Fibroblast of the conjunctiva (primary cell): ENCODE measurements at places on chromosomes 1 and 21.

DNA sequence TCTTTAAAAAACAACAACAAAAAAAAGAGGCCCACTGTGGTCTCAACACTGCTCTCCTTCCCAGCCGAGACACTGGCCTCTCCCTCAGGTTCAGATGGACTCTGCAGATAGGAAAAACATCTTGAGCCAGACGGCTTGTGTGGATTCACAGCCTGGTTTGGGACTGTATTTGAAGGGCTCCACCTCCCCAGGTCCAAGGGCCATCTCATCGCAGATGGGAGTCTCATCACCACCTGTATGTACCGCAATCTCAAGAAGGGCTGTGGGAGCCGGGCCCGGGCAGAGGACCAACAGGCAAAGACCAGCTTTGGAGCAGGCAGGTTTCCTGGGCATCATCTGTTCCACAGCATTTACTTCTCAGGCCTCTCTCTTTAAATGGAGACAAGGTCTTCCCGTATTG, 10.3 kb downstream of the ZBTB48 start:
- DNase-seq: no peak

- DNase-seq: no peak
Observed at GRCh38 chr1:93635614-93636543, 45.8 kb downstream of the BCAR3 start.

GRCh38 chr1:33442141-33442540, 11.2 kb upstream of the PHC2 start:
- no peak for DNase-seq

- DNase-seq: peak; percentile 16
Observed at GRCh38 chr1:226973898-226974543, 33.9 kb downstream of the COQ8A start.

DNA sequence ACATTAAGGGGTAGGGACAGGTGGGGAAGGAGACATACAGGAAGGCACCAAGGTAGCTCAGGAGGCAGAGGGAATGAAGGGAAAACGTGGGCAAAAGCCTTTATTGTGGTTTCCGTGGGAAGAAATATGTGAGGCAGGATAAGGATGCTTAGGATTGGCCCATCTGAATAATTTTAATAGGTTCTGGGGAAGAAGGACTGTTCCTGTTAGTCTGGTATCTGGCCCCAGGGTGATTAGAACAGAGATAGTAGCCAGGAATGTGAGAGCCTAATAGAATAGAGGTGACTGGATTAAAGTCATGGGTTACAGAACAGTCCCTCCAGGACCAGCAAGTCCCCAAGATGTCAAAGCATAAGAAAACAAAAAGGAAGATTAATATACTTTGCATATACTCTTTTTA, 545.2 kb upstream of the CAMK1G start:
- DNase-seq: no peak

- no peak for DNase-seq
Observed at GRCh38 chr1:192689459-192689858, 53.5 kb downstream of the RGS13 start.

GRCh38 chr1:182625719-182626504, 21.7 kb upstream of the RGS16 start:
- no peak for DNase-seq

DNA sequence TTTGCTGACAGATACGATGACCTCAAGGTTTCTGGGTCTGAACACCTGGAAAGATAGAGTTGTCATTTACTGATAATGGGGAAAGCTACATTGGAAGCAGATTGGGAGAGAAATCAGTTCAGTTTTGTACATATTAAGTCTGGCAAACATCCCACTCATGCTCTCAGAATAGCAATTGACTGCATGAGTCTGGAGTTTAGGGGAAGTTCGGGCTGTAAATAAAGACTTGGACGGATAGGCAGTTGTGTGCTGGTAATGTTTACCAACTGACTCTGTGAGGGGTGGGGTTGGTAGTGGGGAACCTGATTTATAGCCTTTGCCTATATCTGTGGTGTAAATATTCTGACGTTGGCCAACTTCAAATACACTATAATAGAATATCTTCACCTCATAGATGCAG, 4.0 kb downstream of the H6PD start:
- no peak for DNase-seq

DNA sequence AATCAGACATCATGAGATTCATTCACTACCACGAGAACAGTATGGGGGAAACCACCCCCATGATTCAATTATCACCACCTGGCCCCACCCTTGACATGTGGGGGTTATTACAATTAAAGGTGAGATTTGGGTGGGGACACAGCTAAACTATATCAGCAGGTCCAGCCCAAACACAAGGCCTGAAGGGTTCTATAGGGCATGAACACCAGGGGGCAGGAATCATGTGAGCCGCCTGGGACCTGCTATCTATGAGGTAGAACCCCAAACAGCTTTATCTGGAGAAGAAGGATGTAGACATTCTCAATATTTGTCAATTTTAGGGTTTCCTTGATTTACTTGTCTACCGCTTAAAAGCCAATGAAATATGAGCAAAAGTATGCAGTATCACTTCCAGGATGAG, 294.9 kb upstream of the DEPDC1 start:
- no peak for DNase-seq

GRCh38 chr1:27031235-27032118, 18.8 kb upstream of the TENT5B start:
- no peak for DNase-seq

DNA sequence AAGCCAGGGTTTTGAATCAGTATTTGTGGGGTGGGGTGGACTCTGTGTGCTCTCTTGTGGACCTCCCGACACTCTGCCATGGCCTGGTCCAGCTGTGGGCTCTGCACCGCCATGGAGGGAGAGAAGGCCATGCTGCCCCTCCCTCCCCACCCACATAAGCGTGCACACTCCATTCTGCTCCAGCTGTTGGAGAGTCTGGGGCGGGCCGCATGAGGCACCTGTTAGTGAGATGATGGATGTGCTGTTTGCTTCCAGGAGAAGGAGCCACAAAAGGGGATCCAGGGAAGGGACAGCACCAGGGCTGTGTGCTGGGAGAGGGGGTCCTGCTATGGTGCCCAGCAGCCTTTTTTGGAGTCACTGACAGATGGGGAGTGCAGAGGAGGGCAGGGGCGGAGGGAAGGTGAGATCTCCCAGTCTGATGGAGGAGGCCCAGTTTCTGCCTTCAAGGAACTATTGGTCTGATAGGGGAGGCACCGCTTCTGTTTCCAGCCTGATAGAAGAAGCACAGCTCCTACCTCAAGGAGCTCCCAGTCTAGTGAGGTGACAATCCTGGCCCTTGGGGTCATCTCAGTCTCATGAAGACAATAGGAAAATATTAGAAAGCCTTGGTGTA, 101.5 kb downstream of the ACTL8 start:
- DNase-seq: no peak

DNA sequence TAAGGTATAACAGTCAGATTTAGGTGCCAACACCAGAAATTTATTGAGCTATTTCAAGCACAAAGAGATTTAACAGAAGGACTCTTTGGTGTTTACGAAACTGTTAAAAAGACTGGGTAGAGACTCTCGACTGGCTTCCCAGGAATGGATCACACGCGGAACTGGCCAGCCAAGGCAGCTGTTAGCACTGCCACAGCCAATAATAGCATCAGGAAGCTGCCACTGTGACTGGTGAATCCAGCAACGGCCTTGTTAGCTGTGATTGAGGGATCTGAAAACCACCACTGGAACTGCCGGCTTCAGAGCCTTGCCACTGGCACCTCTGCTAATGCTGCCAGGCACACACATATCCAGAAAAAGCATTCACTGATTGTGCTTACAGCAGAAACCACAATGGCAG, 10.6 kb upstream of the SIM2 start:
- DNase-seq: no peak

GRCh38 chr1:162398999-162399580, 12.8 kb downstream of the SH2D1B start:
- DNase-seq: no peak

- no peak for DNase-seq
Observed at GRCh38 chr1:164560556-164560955, 1.6 kb downstream of the PBX1 start.

DNA sequence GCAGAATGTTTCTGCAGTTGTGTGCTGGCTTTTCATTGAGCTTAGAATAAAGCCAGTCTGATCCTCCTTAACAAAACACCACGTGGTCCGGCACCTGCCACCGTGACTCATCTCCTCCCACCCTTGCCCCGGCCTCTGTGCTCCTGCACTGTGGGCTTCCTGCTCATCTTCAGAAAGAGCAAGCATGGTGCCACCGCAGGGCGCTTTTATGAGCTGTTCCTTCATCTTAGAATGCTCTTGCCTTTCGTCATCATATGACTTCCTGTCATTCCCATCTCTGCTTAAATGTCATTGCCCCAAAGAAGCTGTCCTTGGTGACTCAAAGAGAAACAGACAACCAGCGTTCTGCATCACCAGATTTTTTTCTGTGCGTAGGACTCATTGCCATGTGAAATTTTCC, 117.8 kb downstream of the HHAT start:
- DNase-seq: no peak

GRCh38 chr1:224540535-224540934, 75.6 kb upstream of the CNIH3 start:
- no peak for DNase-seq

- no peak for DNase-seq
Observed at GRCh38 chr1:62273953-62274352, 45.3 kb downstream of the KANK4 start.

GRCh38 chr1:46539972-46540371, 11.5 kb downstream of the KNCN start:
- DNase-seq: peak; percentile 29

- DNase-seq: no peak
Observed at GRCh38 chr1:72438270-72438669, 155.9 kb upstream of the NEGR1 start.

GRCh38 chr1:87436534-87436933, 107.9 kb downstream of the LMO4 start:
- no peak for DNase-seq

DNA sequence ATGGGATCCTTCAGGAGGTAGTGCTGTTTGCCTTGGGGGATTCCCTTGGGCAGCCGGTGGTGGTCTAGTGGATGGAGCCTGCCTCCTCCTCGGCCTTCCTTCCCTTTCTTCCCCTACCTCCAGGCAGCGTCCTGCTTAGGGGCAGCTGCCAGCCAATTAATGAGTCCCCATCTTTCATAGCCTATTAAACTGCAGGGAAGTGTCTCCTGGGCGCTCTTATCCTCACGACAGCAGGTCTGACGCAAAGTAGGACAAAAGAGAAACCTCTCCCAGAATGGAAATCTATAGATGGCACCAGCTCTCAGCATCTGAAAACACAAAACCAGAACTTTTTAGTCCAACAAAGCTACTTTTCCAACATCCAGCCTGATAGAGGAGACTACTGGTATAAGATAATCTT, 69.3 kb downstream of the ELAVL4 start:
- no peak for DNase-seq

GRCh38 chr1:171501305-171502024, 16.1 kb downstream of the PRRC2C start:
- no peak for DNase-seq

DNA sequence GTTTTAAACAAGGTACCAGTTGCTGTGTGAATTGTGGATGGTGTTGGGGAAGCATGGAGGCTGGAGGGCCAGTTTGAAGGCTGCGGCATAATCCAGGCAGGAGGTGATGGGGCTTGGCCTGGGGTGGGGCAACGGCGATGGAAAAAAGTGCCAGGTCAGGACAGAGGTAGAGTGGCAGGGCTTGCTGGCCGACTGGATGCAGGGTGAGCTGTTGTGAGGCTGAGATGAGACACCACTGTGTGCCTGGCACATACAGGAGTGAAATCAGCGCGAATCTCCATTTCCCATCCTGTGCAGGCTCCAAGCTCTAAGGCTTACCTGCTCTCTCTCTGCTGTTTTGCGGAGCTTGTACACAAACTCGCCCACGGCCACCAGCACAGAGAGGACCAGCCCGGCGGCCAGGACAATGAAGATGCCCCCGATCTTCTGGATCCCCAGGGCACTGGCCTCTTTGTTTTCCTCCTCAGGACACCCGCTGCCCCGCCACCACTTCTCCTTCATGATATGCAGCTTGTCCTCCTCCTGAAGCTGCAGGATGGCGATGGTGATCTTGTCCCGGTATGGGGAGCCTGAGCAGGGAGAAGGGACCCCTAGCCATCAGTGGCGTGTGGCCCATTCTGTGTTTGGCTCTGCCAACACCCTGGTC, 229.5 kb downstream of the GRIK3 start:
- DNase-seq: no peak

DNA sequence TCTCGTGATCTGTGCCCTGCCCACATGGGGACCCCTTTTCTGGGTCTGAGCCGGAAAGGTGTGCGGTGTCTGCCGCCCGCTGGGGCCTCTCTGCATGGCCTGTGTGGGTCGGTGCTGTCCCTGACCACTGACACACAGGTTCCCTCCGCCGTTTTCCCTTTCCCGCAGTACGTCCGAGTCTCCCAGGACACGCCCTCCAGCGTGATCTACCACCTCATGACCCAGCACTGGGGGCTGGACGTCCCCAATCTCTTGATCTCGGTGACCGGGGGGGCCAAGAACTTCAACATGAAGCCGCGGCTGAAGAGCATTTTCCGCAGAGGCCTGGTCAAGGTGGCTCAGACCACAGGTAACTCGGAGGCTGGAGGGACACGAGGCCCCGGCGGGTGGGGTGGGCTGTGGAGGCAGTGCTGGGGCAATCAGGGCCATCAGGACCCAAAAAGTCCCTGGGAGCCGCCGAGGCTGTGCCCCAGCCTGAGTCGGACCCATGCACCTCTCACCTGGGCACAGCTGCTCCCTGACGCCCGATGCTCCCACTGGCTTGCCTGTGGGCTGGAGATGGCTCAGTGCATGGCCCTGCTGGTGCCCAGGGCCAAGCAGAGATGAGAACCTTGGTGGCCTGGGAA, 13.3 kb downstream of the TRPM2 start:
- no peak for DNase-seq

DNA sequence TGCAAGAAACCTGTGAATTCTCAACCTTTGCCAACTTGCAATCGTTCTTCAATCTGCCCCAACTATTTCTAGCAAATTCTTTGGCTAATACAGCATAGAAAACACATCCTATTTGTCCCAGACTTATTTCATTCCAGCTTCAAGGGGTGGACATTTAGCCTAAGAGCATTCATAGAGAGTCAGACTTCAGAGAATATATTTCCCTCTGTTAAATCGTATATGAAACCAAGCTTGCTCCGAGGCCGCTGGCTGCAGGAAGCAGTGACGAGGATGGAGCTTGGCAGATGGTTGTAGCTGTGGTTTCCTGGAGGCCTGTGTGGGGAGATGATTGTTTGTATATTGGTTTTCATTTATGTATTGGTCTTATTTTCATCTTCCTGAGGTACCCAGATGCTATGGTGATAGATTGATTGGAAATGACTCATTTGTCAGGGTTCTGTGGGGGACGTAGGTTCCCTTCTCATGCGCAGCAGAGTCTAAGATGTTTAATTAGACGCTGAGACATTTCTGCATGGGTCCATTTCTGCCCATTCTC, 26.1 kb downstream of the MAN1C1 start:
- DNase-seq: no peak

GRCh38 chr1:174946031-174946430, 53.7 kb upstream of the CACYBP start:
- no peak for DNase-seq

DNA sequence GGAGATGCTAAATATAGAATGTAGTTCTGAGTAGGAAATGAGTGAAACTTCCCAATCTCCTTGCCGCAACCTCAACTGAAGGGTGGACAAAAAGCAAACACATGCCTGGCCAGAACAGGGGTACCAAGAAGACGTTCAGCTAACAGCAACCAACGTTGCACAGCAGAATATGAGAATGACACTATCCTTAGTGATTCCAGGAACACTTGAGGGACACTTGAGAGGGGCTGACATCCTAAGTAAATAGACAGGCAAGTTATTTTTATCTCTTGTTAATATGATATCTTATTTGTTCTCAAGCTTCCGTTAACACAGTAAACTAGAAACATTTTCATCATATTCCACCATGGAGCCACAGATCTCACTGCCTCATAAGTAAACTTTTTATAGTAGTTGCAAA, 908 bp downstream of the KRTAP19-1 start:
- no peak for DNase-seq

- DNase-seq: peak; percentile 21
Observed at GRCh38 chr1:243950166-243950565, 100.1 kb upstream of the AKT3 start.
